ENCODE measurements at places on chromosomes 4 and X. TPM values are rescaled to one million over a fixed set of nuclear protein-coding genes. Genes with fewer than 3 reads are reported as not detected.

- DNase-seq, result no peak
Measured at GRCh38 chr4:177093964-177094363, 215.7 kb upstream of the NEIL3 start.

DNA sequence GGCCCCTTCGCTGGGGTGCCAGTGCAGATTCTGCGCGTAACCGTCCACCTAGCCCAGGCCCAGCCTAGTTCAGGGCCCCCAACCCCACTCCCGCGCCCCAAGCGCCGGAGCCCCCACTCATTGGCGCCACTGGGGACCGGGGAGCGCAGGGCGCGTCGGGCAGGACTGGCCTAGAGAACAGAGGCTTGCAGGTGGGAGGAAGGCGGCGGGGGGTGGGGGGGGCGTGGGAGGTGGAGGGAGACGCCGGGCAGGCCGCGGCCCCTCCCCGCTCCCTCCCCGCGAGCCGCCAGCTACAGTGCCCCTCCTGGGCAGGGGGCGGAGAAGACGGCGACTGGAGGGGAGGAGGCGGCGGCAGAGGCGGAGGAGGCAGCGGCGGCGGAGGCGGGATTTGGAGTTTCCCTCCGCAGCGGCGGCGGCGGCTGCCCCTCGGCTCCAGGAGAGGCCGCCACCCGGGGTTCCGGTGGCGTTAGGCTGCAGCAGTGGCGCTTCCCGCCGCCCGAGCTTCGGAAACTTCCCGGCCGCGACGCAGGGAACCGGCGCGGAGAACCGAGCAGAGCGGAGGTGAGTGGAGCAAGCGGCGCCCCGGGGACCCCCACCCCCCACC lies 4.8 kb upstream of the DUSP9 start:
- DNase-seq, result no peak

DNA sequence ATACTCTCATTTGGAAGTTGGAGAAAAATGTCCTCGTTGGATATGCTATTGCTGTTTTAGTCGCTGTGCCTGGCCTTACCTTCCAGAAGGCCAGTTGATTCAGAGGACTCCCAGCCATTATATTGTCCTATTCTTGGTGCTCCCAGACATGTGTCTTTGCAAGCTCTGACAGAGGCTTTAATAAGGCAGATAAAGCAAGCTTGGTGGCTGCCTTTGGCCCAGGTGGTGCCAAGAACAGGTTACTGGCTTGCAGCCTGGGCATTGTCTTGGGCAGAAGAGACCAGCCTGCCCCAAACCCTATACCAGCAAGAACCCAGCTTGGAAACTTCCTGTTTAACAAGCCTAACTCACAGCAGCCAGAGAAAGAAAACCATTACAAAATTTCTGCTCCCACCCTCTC lies 16.9 kb downstream of the RAI2 start:
- DNase-seq, result no peak

DNA sequence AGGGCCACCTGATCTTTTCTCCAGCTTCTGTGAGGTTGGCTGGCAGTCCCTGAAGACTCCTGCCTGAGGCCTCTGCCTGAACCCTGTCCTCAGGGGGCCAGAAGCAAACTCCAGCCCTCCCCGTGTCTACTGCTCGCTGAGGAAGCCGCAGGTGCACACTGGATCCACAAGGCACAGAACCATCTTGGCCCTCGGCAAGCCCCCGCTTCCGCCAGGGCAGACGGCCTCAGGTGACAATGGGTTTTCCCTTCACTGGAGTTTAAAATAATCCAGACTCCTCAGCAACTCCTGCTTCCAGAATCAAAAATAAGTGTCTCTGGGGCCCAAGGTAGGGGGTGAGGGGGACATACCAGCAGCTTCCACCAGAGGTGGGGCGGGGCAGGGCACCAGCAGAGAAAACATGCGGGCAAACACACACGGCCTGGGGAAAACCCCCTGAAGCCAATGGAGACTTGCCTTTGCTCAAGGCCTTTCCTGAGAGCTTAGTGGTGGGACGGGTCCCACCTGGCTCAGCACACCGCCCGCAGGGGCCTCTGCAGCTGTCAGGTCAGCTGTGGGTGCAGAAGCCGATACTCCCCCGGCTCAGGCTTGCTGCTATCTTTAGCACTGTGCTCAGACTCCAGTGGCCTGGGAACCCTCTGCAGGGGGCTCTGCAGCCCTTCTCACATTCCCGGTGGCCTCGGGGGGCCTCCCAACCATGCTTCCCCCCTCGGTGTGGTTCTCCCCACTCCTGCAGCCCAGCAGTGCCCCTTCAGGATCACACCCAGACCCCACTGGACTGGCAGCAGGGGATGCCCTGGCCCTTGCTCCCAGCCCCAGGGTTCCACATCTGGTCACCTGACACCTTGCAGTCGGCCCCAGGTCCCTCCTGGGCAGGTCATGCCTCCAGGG lies 1.9 kb downstream of the MYL5 start:
- DNase-seq, result no peak

The EPHA5 gene
- 1.2 TPM for total RNA-seq

All from uterus (tissue), 4 donors.